ENCODE measurements at places on chromosomes 4 and X. TPM values are rescaled to one million over a fixed set of nuclear protein-coding genes. Genes with fewer than 3 reads are reported as not detected.

The XG gene
- total RNA-seq, result not detected

The CENPVL1 gene
- not detected for total RNA-seq

The CPLX1 gene
- total RNA-seq, result 0.36 TPM

The SMIM10 gene
- 9.3 TPM for total RNA-seq

The CD99 gene
- 360 TPM for total RNA-seq

The IL3RA gene
- 2.8 TPM for total RNA-seq

The PNMA5 gene
- total RNA-seq, result not detected

The GNL3L gene
- 9.9 TPM for total RNA-seq

The PAGE5 gene
- total RNA-seq, result not detected
